ENCODE measurements at places on chromosomes 11 and 22.

GRCh38 chr11:128653801-128654231 lies 40.1 kb upstream of the FLI1 start:
- no peak for DNase-seq

- no peak for DNase-seq
These were observed 10.5 kb upstream of the RBFOX2 start for GRCh38 chr22:36039125-36039524.

DNA sequence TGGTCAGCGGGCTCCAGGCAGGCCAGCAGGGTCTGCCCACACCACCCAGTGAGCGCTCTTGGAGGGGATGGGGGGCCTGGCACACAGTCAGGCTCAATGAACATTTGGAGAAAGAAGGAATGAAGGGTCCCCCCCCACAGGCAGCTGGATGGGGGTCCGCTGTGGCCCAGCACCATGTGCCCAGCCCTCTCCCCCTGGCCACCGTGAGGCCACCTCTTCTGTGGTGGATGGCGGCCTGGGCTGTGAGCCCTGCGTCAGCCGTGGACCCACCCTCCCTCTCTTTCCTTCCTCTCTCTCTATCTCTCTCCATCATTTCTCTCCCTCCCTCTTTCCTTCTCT lies 35.1 kb upstream of the MUC5AC start:
- no peak for DNase-seq

DNA sequence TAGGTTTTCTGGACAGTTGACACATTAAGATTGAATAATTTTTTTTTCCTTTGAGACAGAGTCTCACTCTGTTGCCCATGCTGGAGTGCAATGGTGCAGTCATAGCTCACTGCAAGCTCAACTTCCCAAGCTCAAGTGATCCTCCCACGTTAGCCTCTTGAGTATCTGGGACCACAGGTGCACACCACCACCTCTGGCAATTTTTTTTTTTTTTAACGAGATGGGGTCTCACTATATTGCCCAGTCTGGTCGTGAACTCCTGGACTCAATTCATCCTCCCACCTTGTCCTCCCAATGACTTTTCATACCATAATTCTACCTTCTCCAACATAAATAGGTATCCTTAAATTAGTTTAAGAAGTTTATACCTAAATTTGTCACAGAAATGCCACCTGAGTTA lies 8.5 kb downstream of the EIF4ENIF1 start:
- no peak for DNase-seq

GRCh38 chr11:2271327-2272227 lies 1.2 kb upstream of the ASCL2 start:
- DNase-seq, result no peak

DNA sequence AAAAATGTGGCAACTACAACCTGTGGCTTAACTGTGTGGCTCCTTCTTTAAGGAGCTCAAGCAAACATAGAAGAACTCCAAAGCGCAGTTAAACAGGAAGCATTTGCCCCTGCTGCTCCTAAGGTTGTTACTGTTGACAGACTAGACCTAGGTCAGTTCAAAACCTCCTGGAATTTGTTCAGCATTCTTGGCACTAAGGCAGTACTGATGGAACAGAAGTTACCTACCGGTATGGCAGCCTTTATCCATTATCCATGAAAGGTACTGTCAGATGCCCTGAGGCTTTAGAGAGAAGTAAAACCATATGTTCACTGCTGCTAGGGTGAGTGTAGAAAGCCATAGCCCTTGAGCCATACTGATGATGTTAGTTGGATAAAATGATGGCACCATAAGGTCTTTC lies 916.5 kb upstream of the FAT3 start:
- DNase-seq, result no peak

DNA sequence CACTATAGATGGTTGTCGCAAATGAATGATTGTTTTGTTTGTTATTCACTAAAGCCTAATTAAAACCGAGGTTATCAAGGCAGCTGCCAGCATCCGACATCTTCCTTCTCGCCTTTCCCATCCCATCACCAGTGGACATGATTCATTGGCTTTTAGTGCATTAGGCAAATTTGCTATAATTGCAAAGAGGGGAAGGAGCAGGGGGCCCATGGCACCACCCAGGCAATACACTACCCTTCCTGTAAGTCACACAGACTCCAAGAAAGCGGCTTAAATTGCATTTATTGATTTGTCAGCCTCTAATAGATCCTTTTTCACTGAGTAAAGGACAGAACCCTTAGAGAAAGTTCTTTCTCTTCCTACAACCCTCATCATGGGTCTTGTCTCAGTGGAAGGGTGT lies 169.2 kb upstream of the NCAM1 start:
- no peak for DNase-seq

DNA sequence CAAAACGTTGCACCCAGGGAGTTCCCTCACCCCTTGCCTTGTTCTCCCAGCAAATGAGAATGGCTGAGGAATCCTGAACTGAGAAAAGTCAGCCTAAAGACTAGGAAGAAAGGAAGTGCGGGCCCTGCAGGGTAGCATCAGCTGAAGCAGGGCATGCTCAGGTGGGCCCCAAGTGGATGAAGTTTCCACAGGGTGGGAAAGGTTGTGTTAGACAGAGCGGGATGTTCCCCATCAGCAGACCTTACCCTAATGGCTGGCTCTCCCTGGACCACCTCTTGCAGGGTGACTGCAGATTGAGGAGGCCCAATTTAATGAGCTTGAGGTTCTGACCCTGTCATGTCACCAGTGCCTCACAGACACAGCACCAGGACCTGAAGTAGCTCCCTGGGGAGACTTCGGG lies 81.5 kb upstream of the MYOD1 start:
- no peak for DNase-seq

DNA sequence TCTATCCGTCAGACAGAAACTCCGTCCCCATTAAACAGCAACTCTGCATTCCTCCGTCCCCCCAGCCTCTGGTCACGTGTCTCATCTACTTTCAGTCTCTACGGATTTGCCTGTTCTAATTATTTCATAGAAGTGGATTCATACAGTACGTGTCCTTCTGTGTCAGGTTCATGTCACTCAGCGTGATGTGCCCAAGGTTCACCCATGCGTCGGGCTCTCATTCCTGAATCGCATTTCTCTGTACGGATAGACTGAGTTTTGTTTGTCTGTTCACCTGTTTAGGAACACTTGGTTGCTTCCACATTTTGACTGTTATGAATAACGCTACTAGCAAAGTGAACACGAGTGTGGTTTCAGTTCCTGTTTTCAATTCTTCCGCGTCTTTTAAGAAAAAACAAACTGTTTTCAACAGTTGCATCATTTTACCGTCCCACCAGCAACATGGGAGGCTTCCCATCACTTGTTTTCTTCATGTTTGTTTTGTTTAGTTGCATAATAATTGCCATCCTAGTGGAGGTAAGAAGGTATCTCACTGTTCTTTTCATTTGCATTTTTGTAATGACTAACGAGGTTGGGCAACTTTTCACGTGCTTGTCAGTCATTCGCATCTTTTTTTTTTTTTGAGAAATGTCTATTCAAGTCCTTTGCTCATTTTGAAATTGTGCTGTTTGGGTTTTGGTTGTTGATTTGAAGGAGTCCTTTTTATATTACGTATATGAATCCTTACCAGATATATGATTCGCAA lies 8.9 kb upstream of the NLRP6 start:
- DNase-seq, result no peak

GRCh38 chr11:41102471-41102870 lies 357.0 kb downstream of the LRRC4C start:
- DNase-seq, result no peak

GRCh38 chr11:68798221-68798813 lies 43.4 kb downstream of the CPT1A start:
- no peak for DNase-seq

GRCh38 chr11:21912285-21912684 lies 280.6 kb upstream of the ANO5 start:
- no peak for DNase-seq

- DNase-seq, result no peak
These were observed 1156.8 kb downstream of the LRRC4C start for GRCh38 chr11:40302669-40303068.

- no peak for DNase-seq
These were observed 50.3 kb upstream of the CD44 start for GRCh38 chr11:35088676-35089075.

DNA sequence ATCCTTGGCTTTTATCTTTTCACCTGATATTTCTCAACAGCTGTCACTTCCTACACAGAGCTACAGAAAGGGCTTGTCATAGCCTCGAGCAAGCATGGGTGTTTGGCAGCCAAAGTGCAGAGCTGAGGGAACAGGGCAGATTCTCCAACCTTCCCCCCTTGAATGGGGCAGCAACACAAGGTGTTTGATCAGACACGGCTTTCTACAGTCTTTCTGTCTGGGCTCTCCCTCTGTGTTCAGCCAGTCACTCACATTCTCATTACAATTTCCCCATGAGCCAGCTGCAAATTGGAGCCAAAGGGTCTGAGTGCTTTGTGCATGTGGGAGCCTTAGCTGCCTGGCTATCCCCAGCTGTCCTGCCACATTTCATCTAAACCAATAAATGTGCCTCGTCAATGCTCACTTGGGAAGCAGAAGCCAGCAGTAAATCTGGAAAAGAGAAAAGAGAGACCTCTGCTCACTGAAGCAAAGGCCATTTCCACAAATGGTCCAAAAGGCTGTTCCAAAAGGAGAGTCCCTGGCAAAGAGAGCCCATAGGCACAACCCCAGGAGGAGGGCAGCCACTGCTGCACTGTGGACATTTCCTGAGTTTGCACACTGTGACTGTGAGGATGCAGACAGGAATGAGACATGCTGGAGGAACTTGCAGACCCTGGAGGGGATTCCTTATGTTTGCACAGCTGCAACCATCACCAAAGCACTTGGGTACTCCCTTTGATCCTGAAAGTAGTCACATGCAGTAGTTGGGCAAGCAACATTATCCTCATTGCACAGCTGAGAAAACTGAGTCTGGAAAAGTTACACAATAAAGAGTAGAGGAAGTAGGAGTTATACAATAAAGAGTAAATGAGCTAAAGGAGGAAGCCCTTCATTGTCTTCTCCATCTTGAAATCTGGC lies 186.8 kb downstream of the FAM181B start:
- DNase-seq, result no peak

DNA sequence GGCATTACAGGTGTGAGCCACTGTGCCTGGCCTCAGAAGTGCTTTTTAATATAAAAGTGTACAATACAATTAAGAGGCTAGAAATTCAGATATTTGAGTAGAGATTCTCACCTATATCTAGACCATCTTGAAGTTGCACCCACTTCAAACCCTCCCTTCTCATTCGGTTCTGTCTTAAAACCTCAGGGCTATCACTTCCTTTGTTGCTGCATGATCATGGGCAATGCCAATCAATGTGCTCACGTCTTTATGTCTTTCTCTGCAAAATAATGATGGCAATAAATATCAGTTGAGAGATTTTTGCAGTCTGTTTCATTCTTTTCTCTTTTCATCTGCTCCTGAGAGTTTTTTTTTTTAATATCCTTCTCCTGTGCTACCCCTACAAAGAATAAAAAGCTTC lies 9.3 kb upstream of the NUP160 start:
- DNase-seq, result no peak

GRCh38 chr11:78791964-78792363 lies 217.3 kb upstream of the NARS2 start:
- DNase-seq, result no peak

GRCh38 chr11:64713016-64713707 lies 9.8 kb downstream of the NRXN2 start:
- no peak for DNase-seq

DNA sequence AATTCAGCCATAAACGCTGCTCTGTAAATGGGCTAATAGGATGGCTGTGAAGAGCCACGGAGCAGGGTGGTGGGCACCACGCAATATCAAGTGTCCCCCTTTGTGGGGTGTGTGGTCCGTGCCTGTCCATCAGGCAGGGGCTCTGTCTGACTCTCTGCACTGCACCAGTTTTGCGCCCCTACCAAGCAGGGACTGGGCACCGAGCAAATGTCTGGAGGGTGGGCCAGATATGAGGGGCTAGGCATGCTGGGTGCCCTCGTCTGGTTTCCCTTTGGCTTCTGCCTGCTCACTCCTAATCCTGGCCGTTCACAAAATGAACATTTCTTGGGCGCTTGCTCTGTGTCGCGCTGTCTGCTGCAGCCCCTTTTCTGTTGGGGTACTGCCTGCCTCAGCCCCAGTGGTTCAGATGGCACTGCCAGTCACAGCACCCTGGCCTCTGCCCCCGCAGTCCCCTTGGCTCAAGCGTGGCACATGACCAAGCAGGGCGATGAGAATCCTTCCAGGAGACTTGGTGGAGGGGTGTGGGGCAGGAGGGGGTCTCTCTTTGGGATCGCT lies 37.1 kb upstream of the CELSR1 start:
- no peak for DNase-seq

DNA sequence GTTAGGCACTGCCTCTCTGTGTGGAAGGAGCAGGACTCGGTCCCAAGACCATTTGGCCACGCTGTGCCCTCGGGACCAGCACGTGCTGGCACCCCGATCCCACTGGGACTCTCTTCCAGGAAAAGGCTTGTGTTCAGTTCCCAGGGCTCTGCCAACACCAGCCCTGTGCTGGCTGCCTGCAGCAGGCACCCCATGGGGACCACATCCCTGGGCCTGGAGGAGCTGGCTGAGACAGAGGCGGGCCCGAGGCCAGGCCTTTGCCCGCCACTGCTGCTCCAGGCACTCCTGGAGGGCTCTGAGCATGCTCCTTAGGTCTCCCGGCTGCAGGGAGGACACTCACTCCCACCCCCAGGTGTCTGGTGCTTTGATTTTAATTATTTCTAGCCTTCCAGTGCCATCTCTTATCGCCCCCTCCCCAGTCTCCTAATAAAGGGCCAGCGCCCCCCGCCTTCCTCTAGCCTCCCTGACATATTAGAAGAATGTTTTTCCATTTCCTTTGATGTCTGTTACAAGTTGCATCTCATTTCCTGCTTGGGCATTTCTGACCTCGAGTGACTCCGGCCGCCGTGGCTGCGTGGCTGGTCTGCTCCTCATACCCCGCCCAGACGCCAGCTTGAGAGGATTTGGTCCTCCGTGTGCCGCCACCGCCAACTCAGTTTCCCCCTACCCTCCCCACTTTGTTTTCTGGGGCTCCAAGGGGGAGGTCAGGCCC lies 14.4 kb downstream of the CDKN1C start:
- DNase-seq, result no peak

DNA sequence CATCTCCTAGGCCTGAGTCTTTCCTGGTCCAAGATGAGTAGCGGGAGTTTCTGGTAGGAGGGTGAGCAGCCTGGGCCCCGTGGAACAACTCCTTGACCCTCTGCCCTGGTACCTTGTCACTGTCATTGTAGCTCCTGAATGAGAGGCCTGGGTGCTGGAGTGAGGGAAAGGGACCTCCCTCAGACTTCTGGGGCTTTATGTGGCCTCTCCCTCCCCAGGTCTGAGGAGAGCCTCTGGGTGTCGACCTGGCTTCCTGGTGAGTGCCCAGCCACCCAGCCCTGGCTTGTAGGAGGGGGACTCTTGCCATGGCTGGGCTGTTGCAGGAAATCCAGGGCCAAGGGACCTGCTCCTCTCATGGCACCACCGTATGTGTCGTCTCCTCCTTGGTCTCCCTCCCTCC lies 3.9 kb downstream of the P2RY2 start:
- DNase-seq, result no peak
